ENCODE measurements at places on chromosomes 1 and 21. TPM values are rescaled to one million over a fixed set of nuclear protein-coding genes. Genes with fewer than 3 reads are reported as not detected.

GRCh38 chr21:15771311-15771710 lies 41.5 kb downstream of the USP25 start:
- no peak for DNase-seq

DNA sequence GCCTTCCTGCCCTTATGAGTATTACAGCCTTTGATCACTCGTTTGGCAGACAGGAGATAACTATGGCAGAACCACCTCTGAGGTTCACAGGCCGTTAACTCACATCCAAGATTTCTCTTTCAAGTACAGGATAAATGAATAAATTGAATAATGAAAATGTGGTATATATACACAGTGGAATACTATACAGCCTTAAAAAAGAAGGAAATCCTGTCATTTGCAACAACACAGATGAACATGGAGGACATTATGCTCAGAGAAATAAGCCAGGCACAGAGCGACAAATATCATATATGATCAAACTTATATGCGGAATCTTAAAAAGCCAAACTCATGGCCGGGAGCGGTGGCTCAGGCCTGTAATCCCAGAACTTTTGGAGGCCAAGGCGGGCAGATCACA lies 32.6 kb downstream of the TGFBR3 start:
- DNase-seq = no peak

- DNase-seq = no peak
These were observed 13.5 kb upstream of the IKBKE start for GRCh38 chr1:206456577-206457370.

- DNase-seq = peak; percentile 58
These were observed 183.5 kb downstream of the RUNX1 start for GRCh38 chr21:34865400-34866241.

DNA sequence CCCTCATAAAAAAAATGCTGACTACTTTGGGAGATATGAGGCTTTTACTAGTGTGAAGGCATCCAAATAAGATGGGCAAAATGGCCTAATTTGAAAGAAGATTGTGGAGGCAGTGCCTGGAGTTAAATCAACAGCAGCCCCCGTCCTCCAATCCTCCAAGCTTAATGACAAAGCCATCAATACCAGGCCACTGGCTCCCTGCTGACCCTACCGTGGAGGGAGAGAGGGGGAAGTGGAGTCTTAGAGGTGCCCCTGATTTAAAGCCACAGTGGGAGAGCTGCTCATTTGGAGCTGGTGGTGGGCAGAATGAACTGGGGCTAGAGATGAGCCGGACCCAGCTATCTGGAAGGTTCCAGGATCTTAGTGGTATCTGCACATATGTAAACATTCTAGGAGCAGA lies 24.3 kb upstream of the KNCN start:
- DNase-seq = no peak

GRCh38 chr1:23202263-23202749 lies 15.0 kb downstream of the HTR1D start:
- DNase-seq = no peak

DNA sequence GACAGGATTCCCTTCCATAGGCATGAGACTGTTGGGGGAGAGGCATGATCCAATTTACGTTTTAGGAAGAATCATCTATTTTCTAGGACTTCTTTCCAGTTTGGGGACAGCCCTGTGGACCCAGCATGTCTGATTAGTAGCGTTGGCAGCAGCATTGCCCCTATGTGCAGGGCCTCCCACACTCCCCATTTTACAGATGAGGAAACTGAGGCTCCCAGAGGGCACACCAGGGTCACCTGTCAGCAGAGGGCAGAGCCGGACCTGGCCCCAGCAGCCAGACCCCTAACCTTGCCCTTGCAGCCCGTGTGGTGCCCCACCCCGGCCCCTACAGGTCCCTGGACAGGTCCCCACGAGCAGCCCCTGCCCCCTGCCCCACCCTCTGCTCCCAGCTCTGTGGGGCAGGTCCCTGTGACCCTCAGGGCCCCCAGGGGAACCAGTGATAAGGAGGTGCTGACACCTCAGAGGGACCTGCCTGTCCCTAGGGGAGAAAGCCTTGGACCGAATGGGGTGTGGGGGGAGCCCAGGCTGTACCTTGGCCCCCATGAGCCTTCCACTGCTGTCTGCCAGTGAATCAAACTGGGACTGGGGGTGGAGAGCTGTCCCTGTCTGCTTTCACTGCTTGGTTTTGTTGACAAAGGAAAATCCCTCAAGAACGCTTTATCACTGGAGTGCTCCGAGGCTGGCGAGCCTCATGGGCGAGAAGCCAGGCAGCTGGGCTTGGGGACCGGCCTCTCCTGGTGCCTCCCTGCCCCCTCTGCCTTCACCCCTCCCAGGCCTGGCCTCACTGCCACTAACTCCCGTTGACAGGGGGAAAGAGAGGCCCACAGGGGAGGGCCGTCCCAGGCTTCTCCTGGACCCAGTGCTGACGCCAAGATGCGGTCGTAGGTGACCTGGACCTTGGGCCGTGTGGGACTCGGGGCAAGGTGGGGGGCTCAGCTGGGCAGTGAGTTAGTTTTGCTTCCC lies 39.4 kb upstream of the CCDC27 start:
- DNase-seq = no peak

DNA sequence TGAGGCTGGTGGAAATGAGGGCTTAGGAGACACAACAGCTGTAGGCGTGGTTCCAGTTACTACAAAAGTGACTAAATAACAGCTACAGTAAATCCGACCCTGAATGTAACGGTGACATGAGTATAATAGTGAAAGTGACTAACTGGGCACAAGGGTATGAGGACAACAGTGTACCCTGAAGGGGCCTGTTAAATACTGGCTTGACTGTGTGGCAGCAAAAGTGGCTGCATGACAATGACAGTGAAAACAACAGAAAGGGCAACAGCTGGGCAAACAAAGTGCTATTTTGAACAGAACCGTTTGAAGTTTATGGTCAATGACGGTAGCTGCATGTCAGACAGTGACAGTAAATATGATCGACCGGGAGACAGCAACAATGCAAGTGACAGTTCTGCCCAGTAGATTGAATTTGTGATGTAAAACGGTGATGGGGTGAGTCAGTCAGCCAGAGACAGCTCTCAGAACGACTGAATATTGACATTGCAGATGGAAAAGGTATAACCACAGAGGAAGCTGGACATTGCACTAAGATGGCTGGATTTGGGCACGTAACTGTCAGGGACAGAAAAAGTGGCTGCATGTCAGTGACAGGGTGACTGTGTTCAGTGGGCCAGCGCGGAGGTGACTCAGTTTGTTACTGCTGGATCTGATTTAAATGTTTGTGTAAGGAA lies 1.2 kb upstream of the ZBTB40 start:
- no peak for DNase-seq

DNA sequence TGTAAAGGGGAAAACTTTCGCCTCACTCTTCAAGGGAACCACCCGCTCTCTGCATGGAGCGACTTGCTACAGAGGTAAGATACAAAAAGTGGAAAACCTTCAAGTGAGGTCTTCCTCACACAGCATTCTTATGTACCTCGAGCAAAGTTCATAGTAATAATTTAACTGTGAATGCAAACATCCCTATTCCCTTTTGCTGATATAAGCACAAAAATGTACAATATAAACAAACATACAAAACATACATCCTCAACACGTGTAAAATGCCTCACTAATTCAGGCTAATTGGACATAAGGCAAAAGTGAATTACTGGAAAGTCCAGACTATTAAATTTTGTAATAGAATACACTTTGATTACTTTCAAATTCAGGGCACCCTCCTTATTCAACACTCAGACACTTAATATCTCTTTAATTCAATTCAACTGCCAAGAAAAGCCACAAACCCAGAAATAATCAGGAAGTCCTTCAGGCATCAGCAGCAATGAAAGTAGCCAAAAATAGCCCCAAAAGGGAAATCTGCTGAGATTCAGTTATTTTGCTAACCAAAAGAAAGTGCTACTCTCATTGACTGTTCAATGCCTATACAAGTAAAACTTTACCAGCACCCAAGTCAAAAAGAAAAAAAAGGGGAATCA lies 15.2 kb upstream of the LMX1A start:
- DNase-seq = no peak

DNA sequence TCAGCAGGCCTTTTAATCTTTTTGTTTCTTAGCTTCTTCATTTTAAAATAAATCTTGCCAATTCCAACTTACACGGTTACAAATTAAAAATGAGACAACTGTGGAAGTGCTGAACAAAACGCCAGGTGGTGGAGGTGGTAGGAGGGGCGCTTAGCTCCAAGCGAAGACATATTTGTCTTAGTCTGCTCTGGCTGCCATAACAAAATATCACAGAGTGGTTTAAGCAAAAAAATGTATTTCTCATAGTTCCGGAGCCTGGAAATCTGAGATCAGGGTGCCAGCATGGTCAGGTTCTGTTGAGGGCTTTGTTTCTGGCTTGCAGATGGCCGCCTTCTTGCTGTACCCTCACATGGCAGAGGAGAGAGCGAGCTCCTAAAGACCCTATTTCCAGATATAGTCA lies 14.9 kb downstream of the IER5 start:
- no peak for DNase-seq

DNA sequence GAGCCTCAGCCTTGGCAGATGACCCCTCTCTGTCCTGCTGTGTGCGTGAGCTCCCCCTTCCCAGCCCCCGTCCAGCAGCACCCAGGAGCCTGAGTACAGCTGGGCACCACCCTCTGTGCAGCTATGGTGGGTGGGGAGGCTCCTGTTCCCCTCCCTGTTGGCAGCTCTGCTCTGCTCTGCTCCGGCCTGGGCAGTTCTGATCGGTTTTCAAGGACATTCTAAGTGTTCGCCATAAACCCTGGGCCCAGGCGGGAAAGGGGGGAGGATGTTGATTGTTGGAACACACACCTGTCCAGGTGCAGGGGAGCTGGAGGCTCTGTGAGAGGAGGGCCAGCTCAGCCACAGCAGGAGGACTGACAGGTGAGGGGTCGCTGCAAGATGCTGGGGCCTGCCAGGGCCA lies at the start of gene CLCNKB:
CLCNKB (plus strand) TSS at position 262 of the 400 bp plus-strand sequence. CDS start 711 bp downstream, outside the sequence.
- DNase-seq = peak; percentile 51

- DNase-seq = peak; percentile 55
These were observed 33.2 kb upstream of the BTG2 start for GRCh38 chr1:203271962-203272632.

DNA sequence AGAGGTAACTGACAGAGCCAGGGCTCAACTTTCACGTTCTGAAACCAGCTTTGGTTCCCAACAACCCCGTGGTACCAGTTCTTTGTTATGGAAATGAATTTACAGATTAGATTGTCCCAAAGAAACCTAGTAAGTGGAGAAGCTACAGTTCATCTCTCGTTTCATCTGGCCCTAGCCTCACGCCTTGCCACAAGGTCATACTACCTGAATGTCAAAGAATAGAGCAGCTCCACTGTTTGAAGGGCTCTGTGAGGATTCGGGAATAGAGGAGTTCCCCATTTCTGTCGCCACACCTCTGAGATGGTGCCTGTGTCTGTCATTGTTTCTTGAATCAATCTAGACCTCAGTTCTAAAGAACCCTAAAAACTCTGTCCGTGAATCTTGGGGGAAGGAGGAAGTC lies 15.0 kb upstream of the CDC42 start:
- DNase-seq = no peak

DNA sequence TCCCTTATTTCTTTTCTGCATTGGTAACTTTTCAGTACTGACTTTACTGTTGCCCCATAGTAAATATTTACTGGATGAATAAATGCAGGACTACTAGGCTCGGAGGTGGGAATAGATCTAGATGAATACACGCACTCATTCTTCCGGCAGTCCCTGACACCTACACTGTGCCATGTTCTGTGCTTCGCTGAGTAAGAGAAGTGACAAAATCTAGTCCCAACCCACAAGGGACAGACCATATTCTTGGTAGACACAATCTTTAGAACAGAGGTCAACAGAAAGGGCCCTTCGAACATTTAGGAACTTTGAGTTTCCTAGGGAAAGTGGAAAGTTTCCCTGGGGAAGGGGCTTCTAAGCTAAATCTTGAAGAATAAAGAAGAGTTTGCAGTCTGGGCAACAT lies 3.3 kb upstream of the CD52 start:
- no peak for DNase-seq

GRCh38 chr1:159821171-159821867 lies 5.4 kb upstream of the SLAMF8 start:
- DNase-seq = no peak

- no peak for DNase-seq
These were observed 12.4 kb downstream of the ACAP3 start for GRCh38 chr1:1295154-1295923.

DNA sequence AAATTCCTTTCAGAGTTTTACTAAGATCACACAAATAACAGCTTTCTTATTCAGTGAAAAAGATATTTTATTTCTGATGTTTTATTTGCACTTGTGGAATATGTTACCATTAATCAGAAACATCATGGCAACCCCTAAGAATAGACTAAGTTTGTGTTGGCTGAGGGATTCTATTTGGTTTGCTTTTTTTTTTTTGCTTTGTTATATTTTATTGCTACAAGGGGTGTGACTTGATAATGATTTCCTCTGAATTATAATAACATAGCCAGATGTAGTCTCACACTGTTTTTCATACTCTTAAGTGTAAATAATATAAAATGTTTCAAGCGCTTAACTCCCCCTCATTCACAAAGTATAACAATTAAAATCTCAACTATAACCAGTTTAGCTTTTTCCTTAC lies 20.0 kb downstream of the GLRX2 start:
- DNase-seq = no peak

DNA sequence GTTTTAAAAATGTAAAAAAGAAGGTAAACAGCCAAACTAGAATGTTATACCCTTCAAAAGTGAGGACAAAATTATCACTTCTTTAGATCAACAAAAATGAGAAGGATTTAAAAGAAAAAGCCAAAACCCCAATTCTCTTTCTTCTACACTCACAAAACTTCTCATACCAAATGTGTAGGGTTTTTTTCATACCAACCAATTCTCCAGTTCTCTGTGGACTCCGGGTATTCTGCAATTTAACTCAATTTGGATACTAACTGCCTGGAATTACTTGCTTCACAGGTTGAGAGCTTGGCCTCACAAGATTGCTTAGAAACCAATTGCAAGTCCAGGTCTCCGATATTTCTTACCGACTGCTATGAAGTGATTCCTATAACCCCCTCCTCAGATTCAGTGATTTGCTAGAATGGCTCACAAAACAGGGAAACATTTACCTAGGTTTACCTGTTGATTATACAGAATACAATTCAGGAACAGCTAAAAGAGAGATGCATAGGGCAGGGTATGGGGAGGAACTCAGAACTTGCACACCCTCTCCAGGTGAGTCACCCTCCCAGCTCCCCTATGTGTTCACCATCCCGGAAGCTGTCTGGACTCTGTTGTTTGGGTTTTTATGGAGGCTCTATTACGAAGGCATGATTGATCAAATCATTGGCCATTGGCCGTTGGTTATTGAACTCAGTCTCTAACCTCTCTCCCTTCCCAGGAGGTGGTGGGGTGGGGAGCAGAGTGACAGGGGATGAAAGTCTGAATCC lies 67.1 kb downstream of the CAMTA1 start:
- no peak for DNase-seq

GRCh38 chr1:70504176-70504820 lies 93.2 kb downstream of the CTH start:
- peak; percentile 46 for DNase-seq

GRCh38 chr1:207156095-207156494 lies 52.1 kb downstream of the C4BPA start:
- DNase-seq = no peak

ZNF687 gene
- 32.4 TPM for total RNA-seq

HMGCS2 gene
- 1,050 TPM for total RNA-seq

CFAP141 gene
- total RNA-seq = not detected

TPTE gene
- total RNA-seq = not detected

FCRL4 gene
- total RNA-seq = not detected

Data from transverse colon (tissue), 4 donors.